ENCODE measurements at places on chromosomes 7 and 10.

GRCh38 chr7:64879086-64879730 is 23.9 kb upstream of the ZNF273 start:
- no peak for DNase-seq

DNA sequence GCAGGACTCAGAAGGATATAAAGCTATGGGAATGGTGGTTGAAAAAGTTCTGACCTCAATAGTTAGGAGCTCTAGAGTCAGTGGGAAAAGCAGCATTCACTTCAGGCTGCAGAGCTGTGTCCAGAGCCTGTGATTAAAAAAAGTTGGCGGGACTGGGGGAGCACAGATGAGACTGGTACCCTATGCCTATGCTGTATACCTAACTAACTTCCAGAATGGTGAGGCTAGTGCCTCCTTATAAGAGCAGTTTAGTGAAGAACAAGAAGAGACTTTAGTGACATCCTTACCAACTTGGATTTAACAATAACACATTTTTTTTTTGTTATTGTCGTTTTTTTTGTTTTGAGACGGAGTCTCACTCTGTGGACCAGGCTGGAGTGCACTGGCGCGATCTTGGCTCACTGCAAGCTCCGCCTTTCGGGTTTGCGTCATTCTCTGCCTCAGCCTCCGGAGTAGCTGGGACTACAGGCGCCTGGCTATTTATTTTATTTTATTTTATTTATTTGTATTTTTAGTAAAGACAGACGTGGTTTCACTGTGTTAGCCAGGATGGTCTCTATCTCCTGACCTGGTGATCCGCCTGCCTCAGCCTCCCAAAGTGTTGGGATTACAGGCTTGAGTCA is 6.6 kb upstream of the ZNF282 start:
- no peak for DNase-seq

- no peak for DNase-seq
Observed at GRCh38 chr10:73894245-73894971, 16.5 kb upstream of the PLAU start.

DNA sequence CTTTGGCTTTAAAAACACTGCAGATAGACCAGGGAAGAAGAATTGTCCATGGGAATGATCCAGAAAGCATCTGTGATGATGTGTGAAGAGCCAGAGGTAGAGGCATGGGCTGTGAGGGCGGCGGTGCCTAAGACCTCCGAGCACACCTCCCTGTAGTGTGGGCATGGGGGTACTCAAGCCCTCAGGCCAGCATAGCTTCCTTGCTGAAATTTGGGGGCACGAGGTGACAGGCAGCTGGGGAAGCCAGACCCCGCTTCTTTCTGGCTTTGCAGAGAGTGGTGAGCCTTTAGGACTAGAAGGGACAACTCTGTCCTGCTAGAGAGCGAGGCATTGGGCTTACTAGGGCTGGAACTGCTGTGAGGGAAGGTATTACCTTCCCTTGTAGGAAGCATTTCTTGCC is 187.7 kb upstream of the SH2B2 start:
- no peak for DNase-seq

- no peak for DNase-seq
Observed at GRCh38 chr7:32289651-32290414, 200.3 kb downstream of the LSM5 start.

- DNase-seq, result no peak
Observed at GRCh38 chr10:14712991-14713424, 61.7 kb downstream of the FAM107B start.

DNA sequence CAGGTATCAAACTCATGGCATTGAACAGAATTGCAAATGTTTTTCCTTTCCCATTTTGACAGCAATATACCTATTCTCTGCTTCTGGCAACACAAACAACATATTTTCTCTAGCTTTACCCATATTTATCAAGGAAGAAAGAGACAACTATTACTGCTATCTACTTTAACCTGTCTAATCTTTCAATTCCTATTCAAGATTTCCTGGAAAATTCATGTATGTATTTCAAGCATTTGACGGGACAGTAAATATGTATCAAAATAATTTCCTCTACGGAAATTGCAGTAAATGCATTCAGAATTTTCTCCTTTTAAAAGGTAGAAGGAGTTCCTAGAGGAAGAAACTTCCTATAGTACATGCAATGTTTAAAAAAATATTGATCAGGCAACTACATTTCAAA is 179.3 kb upstream of the LRRN3 start:
- DNase-seq, result no peak

- DNase-seq, result no peak
Observed at GRCh38 chr10:132022241-132022640, 40.5 kb upstream of the BNIP3 start.

DNA sequence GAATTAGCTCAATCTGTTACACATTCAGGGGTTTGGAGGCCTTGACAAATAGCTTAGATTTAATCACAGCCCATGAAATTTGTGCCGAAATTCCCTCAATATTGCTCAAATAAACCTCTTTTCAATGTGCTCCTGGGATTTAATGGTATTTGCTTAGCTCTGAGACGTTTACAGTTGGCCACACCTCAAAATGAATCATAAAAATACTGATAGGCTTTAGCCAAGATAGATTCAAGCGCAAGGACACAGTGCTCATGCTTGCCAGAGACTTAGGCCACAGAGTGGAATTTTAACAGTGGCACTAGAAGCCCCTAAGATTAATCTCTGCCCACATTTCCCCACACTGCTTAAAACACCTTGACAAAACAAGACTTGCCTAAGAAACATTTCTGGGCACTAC is 2.3 kb upstream of the SEMA3C start:
- no peak for DNase-seq

- DNase-seq, result no peak
Observed at GRCh38 chr7:24830440-24831050, 73.3 kb upstream of the GSDME start.

DNA sequence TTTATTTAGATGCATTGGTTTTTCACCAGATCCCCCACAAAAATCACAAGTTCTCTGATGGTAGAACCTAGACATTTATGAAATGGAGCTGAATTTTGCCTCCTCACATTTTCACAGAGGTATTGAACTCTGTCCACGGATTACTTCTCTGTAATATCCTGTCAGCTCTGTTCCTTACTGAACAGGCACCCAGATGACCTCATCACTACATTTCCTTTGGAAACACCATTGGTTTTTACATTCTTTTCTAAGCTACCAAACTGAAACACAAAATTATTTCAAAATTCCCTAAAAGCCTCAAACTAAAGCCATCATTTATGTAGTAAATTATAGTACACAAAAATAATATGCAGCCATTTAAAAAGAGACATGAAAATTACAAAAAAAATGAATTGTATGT is 98.3 kb upstream of the KCNIP2 start:
- no peak for DNase-seq

DNA sequence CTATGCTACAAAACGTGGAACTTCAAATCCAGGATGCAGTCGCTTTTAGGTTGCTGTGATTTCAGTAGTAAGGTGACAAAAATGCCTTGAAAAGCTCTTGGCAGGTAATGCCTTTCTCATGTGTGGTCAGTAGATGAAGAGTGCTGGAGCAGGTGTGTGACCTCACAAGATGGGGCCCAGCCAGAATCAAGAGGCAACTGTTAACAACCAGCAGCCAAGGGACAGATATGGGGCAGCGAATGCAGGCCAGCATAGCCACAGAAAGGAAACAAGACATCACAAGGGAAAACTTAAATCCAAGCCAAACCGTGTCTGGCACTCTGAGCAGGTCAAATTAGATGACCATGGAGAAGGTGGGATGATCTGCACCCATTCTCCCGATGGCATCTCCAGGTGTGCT is 12.3 kb downstream of the HUS1 start:
- DNase-seq, result no peak

- DNase-seq, result no peak
Observed at GRCh38 chr7:75971961-75972763, 22.2 kb downstream of the TMEM120A start.

DNA sequence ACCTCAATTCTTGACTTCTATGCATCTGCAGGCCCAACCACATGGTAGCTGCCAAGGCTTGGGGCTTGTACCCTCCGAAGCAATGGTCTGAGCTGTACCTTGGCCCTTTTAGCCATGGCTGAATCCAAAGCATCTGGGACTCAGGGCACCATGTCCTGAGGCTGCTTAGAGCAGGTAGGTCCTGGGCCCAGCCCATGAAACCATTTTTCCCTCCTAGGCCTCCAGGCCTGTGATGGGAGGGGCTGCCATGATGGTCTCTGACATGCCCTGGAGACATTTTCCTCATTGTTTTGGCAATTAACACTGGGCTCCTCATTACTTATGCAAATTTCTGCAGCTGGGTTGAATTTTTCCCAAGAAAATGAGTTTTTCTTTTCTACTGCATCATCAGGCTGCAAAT is 417.8 kb upstream of the LRRN3 start:
- DNase-seq, result no peak

DNA sequence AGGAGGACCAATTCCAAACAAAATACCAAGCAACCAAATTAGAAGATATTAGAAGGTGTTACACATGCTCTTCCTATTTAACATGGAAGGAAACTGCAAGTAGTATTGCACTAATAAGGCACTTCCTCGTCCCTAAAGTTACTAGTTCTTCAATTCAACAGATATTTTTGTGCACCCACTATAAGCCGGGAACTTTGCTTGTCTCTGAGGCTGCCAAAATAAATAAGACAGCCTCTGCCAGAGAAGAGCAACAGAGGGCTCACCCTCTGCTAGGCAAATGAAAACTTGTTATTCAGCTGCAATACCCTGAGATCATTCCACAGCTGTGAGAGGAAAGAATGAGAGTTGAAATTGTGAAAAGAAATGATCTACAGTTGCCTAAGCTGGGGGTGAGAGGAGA is 37.4 kb upstream of the GSAP start:
- no peak for DNase-seq

DNA sequence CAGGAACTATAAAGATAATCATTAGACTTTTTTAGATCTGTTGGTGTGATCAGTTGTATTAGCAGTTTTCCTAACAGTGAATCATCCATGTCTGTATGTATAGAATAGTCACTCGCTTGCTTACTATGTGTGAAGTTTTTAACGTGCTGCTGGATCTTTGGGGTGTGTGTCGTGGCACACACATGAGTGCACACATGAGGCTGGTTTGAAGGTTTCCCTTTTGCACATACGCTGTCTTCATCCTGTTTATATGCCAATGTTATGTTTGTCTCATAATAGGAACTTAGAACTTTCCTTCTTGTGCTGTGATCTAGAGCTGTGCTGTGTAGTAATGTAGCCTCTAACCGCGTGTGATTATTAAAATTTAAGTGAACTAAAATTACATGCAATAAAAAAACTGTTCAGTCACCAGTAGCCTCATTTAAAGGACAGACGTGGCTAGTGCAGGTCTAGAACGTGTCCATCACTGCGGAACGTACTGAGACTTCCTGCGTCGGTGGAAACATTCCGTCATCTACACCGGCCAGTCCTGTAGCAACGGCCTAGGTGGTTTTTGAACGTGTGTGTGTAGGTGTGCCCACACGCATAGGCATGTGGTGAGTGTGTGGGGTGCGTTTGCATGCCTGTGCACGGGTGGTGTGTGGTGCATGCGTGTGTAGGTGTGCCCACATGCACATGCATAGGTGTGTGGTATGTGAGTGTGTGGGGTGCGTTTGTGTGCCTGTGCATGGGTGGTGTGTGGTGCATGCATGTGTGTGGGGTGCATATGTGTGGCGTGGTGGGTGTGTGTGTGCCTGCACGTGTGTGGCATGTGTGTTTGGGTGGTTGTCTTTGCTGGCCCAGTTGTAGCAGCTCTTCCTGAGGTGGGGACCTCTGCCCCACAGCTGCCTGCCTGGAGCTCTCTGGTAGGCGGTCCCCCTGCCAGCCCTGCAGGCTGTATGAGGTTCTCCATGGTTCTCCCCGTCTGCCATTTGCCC is 56.6 kb downstream of the INPP5A start:
- DNase-seq, result no peak

GRCh38 chr7:66204822-66205740 is at the start of gene TPST1:
TSS of gene TPST1 (plus strand) at chr7:66205334. CDS start at chr7:66240426, 35,092 bp downstream.
- DNase-seq, result peak; percentile 63

DNA sequence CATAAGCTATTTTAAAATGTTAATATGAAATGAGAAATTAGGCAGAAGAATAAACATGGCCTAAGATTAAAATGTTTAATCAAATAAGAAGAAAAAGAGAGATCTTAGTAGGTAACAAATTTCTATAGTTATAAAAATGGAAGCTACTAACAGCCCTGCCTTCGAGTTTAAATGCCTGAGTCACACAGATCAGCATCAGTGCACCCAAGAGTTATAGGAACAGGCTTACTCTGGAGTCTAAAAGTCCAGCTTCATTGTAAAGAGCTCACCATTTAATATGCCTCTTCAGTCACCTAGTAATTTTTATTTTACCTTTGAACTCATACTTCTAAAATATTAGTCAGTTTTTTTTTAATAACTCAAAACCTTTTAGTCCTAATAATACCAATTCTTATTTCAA is 52.6 kb downstream of the BRI3 start:
- DNase-seq, result no peak

GRCh38 chr7:110592557-110592956 is 498.4 kb upstream of the LRRN3 start:
- no peak for DNase-seq

GRCh38 chr7:157429680-157430224 is 92.9 kb downstream of the DNAJB6 start:
- DNase-seq, result no peak

GRCh38 chr7:128350708-128351295 is 7.1 kb upstream of the RBM28 start:
- no peak for DNase-seq

- DNase-seq, result no peak
Observed at GRCh38 chr10:34762603-34763299, 52.3 kb downstream of the PARD3 start.

- DNase-seq, result no peak
Observed at GRCh38 chr10:24453404-24453830, 244.5 kb downstream of the KIAA1217 start.

DNA sequence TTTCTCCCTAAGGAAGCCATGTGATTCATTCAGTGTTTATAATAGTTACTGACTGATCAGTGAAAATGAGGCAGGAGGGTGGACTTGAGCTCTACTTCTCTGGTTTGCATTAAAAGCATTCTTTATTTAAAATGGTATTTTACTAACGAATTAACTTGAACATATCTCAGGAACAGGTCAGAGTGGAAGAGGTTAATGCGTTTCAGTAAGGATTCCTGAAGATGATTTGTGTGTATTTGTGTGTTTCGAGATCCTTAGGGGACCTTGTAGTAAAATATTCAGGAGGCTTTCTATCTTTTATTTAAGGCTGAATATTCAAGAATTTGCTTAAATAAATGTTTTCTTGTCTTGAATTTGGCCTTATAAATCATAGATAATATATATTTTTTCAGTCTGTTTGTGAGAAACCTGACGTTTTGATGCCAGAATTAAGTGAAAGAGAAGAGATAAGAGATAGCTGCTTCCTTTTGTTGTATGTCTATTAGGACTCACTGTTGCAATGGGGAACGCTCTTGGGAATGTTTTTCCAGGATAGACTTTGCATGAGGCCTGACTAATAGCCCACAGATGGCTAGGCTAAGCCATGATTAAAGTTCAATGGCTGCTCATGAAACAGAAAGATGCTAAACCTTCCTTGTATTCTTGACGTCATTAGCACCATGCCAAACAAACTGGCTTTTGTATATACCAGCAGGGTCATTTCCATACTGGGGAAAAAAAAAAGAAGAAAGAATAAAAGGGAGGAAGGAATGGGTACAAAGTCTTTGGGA is 93.8 kb upstream of the MTPN start:
- DNase-seq, result no peak

- DNase-seq, result no peak
Observed at GRCh38 chr10:78688230-78688900, 380.4 kb upstream of the ZMIZ1 start.

All from central memory CD4-positive, alpha-beta T cell (primary cell).